DMS153 (cell line): ENCODE measurements at places on chromosomes 5 and 9.

- no peak for DNase-seq
Measured at GRCh38 chr5:149356391-149356790, 1.5 kb upstream of the PCYOX1L start.

DNA sequence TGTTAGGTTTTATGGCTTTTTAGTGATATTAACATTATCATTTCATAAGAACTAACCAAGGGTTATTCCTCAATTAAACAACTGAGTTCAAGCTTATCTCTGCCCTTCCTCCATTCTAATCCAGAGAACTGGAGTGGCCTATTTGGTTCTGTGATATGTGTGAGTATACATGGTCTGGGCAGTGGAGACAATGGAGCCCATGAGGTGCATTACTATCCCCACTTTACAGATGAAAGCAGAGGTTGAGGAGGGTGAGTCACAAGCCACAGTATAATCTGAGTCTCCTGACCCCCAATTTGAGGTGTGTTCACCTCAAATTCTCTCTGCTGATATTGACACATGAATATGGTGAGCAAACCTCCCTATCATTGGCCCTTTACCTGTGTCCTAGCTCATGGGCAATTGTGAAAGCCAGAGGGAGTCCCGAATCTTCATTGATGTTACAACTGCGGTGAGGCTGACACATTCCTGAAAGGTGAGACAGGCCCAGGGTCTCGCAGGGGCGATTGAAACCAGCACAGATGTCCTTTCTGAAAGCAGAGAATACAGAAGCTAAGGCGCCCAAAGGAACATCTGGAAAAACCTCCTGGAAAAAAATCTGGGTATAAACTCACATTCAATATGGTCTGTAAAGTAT lies 217.2 kb downstream of the TARS1 start:
- no peak for DNase-seq

- peak; percentile 64 for DNase-seq
Measured at GRCh38 chr9:4666042-4666699, at the start of gene SPATA6L. Gene SPATA6L (minus strand): TSS chr9:4666480. CDS start chr9:4666250, 230 bp downstream.

DNA sequence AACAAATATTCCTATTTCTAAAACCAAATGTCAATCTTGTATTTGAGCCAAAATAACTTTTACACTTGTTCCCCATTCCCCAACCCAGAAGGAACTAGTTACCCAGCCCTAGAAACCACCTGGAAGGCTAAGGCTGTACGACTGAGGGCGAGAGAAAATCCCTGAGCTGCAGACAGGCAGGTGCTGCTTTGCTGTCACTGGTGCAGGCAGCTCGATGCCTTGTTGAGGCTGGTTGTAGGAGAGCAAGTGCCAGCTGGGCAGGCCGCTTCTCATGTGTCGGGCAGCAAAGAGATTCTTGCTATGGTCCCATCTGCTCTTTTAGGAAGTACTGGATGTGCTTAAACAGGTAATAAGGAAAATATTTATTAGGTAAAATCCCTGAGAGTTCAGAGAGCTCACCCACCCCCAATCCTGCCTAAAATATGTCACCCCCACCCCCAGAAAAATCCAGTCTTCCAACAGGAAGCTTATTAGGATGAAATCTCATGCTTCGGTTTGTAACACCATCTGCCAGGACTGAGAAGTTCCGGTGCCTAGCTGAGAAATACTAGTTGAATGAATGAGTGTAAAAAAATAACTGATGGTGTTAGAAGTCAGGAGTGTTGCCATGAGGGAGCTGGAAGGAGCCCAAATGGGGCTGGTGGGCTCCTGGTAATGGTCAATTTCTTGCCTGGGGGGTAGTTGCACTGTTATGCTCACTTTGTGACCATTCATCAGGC lies 91.1 kb upstream of the DMRT1 start:
- no peak for DNase-seq

DNA sequence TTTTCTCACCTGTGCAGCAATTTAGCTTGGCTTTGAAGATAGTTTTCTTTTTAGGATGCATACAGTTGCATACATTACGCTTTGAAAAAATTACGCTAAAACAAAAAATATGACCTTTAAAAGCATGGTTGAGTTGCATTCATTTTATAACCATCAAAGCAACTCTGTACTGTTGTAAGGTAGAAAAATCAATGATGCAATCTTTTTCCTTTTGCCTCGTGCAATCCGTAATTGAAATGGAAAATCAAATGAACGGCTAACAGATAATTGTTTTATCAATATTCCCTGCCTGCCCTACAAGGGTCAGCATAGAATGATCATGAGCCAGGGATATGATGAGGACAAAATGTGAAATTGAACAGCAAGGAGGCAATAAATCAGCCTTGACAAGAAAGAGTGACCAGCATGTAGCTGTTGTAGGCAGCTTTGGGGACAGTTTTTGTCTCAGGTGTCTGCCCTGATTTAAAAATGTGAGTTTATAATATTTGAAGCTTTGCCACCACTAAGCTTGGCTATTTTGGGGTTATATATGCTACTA lies 98.2 kb downstream of the PBX3 start:
- no peak for DNase-seq

- no peak for DNase-seq
Measured at GRCh38 chr5:31397926-31398557, 133.9 kb downstream of the DROSHA start.

DNA sequence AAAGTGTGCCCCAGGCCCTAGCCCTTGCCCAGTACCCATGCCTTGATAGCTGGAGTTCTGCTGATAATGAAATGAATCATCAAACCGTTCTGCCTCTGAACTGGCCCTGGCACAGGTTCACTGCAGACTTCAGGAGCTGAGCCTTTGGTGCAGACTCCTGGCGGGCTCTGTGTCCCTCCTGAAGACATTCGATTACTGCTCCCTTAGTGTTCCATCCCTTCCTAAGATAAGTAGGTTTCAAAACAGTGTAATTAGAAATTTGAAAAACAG lies 97.2 kb downstream of the MVB12B start:
- no peak for DNase-seq

GRCh38 chr9:120299785-120300184 lies 280.2 kb downstream of the CDK5RAP2 start:
- DNase-seq: no peak

DNA sequence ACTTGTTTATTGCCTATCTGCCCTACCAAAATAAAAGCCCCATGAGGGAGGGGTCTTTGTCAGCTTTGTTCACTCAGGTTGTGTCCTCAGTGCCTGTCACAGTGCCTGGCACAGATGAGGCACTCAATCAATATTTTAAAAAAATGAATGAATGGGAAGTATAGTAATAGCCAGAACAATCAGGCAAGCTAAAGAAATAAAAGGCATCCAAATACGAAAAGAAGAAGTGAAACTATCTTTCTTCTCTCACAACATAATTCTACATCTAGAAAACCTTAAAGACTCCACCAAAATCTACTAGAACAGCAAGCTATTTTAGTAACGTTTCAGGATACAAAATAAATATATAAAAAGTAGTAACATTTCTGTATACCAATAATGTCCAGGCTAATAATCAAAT lies 37.8 kb upstream of the C5orf63 start:
- DNase-seq: no peak

DNA sequence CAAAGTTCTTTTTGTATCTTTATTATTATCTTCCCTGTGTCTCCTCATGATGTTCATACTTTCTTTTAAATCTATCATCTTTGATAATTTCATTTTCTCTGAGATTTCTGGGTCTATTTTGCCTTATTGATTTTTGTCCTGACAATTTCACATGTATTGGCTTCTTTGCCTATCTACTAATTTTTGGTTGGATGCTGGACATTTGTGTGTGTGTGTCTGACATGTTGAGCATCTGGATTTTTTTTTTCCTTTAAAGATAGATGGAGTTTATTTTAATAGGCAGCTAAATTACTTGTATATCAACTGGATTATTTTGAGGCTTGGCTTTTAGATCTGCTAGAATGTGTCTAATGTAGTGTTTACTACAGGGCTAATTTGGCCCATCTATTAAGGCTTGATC lies 178.0 kb upstream of the MOCS2 start:
- DNase-seq: no peak

- DNase-seq: no peak
Measured at GRCh38 chr5:114358329-114358728, 3.5 kb upstream of the KCNN2 start.

DNA sequence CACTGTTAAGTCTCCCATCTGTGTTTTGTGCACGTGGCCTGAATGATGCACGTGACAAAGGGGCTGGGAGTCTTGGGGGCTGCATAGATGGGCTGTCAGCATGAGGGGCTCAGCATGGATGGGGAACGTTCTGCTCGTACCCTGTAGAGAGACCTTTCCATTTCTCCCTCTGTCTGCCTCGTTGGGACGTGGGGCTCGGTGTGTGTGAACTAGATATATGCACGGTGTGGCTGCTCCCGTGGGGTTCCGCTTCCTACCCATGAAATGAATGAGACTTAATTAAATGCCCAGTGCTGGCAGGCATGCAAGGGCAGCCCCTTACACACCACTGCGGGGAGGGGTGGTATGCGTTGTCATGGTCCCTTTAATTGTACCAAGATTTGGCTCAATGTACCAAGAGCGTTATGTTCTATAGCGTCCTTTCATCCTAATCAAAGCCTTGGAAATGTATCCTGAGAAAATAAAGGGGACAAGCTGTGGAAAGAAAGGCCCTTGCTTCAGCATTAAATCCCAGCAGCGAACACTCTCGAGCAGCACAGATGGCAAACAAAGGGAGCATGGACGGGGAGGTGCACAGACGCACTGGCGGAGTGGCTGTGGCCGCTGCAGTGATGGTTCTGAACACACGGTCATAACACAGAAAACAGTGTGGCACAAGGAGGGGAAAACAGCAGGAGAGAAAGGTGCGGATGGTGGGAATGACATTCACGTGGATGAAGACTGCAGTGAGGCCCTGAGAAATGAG lies 66.8 kb downstream of the RASGEF1C start:
- DNase-seq: no peak

- DNase-seq: no peak
Measured at GRCh38 chr9:30301271-30301963, 2083.0 kb upstream of the ACO1 start.

GRCh38 chr9:76296561-76297310 lies 97.5 kb downstream of the RFK start:
- no peak for DNase-seq

DNA sequence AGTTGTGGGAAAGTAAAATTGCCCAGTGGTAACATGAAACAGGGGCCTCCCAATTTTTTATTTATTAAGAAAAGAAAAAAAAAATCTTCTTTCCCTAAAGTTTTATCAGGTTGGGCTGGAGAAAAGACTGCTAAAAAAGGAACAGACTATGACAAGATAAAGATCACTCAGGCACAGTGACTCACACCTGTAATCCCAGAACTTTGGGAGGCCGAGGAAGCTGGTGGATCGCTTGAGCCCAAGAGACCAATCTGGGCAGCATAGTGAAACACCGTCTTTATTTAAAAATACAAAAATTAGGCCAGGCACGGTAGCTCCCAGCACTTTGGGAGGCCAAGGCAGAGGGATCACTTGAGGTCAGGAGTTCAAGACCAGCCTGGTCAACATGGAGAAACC lies 312.5 kb downstream of the CETN3 start:
- DNase-seq: no peak

GRCh38 chr5:154885439-154885838 lies 27.0 kb downstream of the CNOT8 start:
- no peak for DNase-seq

GRCh38 chr9:37026931-37027581 lies 7.0 kb downstream of the PAX5 start:
- DNase-seq: no peak

GRCh38 chr5:129904667-129905472 lies 605 bp downstream of the CHSY3 start:
- no peak for DNase-seq

DNA sequence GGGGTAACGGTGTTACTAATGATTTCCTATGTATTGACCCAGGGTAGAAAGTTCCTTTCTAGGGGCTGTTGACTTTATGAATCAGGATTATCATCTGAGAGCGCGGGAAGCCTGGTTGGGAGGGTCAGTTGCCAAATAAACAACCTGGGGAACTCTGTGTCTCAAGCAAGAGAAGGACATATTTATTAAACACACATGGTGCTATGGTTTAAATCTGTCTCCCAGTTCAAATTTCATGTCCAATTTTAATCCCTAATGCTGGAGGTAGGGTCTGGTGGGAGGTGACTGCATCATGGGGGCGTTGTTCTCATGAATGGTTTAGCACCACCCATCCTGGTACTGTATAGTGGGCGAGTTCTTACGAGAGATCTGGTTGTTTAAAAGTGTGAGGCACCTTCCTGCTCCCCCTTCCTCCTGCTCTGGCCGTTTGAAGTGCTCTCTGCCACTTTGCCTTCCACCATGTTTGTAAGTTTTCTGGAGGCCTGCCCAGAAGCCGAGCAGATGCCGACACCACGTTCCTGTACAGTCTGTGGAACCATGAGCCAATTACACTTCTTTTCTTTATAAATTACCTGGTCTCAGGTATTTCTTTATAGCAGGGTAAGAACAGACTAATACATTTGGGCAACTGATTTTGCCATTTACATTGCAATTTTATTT lies 19.7 kb upstream of the GAS1 start:
- no peak for DNase-seq
